CD4-positive, alpha-beta T cell treated with Interleukin-21 for 1 hour (primary cell): ENCODE measurements at places on chromosomes 5 and 9.

GRCh38 chr9:89177944-89178829 lies at the start of gene SHC3:
Gene SHC3 (minus strand): TSS chr9:89178818. CDS start chr9:89178460, 358 bp downstream.
- DNase-seq: no peak

DNA sequence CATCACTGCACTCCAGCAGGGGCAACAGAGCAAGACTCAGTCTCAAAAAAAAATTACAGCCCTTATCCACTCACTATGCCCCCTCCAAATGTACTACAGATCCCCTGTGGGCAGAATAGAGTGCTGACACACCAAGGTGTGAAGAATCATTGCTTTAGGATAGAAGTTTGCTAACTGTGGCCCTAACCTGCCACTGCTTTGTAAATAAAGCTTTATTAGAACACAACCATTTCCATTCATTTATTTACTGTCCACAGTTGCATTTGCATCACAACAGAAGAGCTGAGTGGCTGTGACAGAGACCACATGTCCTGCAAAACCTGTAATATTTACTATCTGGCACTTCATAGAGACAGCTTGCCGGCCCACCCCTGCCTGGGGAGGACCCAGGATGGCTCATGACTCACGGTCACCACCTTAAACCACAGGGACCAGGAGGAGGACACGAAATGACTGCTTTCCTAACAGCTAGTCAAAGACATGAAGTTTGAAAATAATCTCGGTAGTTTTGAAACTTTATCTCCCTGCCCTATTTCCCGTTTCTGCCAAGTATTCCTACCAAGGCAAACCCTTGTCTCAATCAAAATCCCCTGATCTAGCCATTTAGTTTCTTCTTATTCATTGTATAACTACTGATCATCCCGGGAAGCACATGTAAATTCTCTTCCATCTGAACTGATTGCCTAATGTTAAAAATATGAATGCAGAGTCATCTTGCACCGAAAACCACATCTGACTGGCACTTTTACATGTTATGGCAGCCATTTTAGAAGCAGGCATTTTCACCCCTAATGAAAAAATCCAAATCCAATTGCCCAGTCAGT lies 206.1 kb downstream of the SLIT3 start:
- DNase-seq: no peak

DNA sequence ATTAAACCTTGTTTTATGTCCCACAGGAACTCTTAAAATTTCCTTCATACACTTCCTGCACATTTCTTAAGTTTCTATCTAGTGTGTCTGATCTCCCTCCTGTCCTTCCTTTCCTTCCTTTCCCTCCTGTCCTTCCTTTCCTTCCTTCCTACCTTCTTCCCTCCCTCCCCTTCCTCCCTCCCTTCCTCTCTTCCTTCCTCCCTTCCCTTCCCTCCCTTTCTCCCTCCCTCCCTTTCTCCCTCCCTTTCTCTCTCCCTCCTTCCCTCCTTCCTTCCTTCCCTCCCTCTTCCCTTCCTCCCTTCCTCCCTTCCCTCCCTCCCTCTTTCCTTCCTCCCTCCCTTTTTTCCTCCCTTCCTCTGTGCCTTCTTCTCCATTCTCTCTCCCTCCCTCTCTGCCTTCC lies 414.9 kb downstream of the ENC1 start:
- no peak for DNase-seq

DNA sequence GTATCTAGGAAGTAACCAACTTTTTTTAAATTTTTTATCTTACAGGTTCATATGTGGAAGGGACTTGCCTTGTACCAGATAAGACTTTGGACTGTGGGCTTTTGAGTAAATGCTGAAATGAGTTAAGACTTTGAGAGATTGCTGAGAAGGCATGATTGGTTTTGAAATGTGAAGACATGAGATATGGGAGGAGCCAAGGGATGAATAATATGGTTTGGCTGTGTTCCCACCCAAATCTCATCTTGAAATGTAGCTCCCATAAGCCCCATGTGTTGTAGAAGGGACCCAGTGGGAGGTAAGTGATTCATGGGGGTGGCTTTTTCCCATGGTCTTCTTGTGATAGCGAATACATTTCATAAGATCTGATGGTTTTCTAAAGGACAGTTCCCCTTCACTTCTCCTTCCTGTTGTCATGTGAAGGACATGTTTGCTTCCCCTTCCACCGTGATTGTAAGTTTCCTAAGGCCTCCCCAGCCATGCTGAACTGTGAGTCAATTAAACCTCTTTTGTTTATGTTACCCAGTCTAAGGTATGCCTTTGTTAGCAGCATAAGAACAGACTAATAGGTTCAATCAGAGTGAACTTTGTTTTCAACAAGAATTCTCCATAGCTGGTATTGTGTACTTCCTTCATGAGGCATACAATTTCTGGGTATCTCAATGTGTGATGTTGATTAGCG lies 535.6 kb upstream of the MEF2C start:
- DNase-seq: no peak

GRCh38 chr5:149221731-149222342 lies 49.8 kb upstream of the AFAP1L1 start:
- DNase-seq: no peak

DNA sequence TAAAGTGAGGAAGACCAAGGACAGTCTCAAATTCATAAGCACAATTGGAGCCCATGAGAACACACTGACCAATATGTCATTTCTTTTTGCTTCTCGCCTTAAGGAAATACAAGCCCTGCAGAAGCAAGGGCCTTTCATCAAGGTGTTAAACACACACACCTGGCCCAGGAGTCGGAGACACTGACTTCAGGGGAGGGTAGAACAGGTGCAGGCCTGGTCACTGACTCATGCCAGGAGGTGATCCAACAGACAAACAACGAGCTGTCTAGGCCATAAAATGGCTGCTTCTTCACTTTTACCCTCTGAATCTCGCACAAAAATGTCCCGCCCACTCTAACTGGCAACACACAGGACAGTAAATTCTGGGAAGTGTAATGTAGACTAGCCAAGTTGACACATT lies 62.7 kb downstream of the RGMB start:
- DNase-seq: no peak

GRCh38 chr5:13745508-13745907 lies 199.0 kb downstream of the DNAH5 start:
- no peak for DNase-seq

DNA sequence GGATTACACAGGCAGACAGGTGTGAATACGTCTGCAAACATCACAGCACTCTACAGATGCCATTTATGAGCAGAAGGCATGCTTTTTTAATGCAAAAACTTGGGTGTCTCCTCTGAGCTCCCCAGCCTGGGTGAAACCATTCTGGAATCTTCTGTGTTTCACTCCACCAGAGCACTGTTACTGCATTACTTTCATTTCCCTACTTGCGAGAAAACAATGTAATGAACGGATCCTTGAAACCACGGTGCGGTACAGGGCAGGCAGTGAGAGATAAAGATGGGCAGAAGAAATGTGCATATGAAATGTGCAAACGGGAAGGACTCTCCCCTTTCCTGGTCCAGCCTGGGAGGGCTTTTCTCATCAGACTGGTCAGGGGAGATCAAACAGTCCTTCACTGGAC lies 584.3 kb upstream of the KLF4 start:
- DNase-seq: no peak
